ENCODE measurements at places on chromosomes 5 and 9.

- DNase-seq, result no peak
Measured at GRCh38 chr5:134437340-134437846, 25.7 kb upstream of the CDKN2AIPNL start.

DNA sequence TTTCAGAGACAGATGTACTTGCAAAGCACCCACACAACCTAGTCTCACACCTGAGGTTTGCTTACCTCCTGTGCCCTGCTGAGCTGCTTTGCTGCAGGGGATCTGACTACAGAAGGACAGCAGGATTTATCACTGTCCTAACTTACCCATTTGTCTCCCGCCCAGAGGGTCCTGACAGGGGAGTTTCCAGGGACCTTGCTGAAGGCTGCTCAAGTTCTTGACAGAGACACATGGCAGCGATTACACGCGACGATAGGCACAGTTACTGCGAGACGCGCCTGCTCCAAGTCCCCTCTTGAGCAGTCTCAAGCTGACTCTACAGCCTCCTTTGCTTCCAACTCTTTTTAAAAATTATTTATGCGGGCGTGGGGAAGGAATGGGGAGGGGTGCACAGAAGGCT lies 24.6 kb upstream of the GALNT10 start:
- no peak for DNase-seq

DNA sequence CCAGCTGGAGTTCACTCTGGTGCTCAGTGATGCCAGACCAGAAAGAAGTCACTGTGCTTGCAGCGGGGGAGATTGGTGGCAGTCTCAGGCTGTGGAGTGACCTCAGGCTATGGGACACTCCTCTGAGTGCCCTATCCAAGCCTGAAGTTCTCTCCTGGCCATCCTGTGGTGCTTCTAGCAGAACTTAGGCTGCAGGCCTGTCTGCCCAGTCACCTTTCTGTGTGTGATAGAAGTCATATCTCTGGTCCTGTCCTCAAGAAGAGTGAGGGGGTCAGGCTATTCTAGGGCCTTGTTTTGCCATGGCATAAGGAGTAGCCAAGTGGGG lies 9.3 kb downstream of the PDLIM4 start:
- DNase-seq, result no peak

DNA sequence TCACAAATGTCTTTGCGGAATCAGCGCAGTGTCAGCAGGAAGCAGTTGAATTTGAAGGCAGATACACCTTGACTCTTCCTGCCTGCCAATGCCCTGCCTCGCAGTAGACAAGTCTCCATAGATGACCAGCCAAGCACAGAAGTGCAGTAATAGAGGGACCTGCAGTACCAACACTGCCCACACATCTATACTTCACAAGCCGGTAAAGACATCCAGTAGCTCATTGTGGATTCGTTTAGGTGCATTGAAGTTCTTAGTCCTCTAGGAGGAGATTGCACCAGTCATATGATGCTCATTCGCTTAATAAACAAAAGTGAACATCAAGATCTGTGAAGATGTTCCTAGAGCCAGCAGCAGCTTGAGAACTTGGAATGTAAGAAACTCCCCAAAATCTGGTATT lies 7.1 kb upstream of the IFNA2 start:
- DNase-seq, result no peak

DNA sequence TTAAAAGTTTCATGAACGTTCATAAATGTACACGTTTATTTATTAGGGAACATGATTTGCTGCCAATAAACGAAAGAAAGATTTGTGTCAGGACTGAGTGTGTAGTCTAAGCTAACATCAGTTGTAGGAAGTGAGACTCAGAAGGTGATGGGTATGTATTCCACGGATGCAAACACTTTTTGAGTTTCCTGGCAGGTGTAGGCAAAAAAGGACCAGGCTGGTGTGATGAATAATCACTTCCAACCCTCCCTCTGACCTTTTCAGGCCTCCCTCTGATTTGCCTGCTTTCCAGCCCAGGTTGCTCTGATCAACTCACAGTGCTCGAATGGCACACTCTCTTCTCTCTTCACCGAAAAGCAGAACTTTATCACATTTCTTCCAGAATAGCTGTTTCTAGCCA lies 51.8 kb downstream of the BASP1 start:
- DNase-seq, result no peak

- no peak for DNase-seq
Measured at GRCh38 chr5:158154226-158155005, 295.5 kb upstream of the CLINT1 start.

- no peak for DNase-seq
Measured at GRCh38 chr5:63963926-63964325, 1.7 kb upstream of the HTR1A start.

- peak; percentile 7 for DNase-seq
Measured at GRCh38 chr5:56737002-56737621, 78.2 kb upstream of the MAP3K1 start.

- no peak for DNase-seq
Measured at GRCh38 chr9:93677641-93678136, 101.3 kb downstream of the PHF2 start.

GRCh38 chr5:158637039-158637438 lies 462.7 kb downstream of the EBF1 start:
- no peak for DNase-seq

- DNase-seq, result no peak
Measured at GRCh38 chr5:146753641-146754040, 124.9 kb downstream of the PPP2R2B start.

DNA sequence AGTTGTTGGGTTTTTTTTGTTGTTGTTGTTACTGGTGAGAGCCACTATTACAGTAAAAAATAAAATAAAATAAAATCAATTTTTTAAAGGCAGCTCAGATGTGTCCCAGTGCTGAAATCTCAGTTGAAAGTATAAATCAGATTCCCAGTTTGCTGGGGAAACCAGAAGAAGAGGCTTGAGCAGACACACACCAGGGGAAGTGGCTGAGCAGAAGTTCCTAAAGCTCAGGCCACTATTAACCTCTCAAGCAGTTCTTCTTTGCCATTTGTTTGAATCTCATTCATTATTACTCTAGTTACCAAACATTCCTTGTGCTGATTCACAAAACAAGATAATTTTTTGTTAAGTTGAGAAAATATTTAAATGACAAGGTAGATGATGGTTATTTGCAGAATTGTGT lies 70.9 kb upstream of the ZSWIM6 start:
- DNase-seq, result no peak

DNA sequence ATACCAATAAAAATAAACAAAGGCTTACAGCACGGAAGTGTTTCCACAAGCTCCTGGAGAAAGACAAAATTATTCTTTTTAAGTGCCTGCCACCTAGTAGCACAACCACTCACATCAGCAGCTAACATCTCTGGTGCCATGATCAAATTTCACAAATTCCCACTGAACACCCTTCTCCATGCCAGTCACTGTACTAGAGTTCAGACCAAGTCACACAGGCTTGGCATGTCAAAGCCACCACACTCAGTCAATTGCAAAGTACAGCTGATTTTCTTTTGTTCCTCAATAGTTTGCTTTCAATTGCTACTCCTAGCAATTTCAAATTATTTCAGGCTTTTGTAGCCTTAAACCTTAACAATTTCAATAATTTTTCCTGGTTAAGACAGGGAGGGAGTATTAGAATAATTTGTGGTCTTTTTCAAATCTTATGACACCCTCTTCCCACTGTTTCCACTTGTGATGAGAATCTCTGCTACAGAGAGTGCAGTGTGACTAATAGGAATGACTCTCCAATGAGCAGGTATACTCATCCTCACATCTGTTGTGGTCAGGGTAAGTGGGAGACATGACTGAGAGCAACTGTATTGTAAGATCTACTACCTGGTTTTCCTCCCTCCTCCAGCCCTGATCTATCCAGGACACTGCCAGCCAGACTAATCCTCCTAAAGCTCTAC lies 46.2 kb downstream of the RNF145 start:
- DNase-seq, result no peak

DNA sequence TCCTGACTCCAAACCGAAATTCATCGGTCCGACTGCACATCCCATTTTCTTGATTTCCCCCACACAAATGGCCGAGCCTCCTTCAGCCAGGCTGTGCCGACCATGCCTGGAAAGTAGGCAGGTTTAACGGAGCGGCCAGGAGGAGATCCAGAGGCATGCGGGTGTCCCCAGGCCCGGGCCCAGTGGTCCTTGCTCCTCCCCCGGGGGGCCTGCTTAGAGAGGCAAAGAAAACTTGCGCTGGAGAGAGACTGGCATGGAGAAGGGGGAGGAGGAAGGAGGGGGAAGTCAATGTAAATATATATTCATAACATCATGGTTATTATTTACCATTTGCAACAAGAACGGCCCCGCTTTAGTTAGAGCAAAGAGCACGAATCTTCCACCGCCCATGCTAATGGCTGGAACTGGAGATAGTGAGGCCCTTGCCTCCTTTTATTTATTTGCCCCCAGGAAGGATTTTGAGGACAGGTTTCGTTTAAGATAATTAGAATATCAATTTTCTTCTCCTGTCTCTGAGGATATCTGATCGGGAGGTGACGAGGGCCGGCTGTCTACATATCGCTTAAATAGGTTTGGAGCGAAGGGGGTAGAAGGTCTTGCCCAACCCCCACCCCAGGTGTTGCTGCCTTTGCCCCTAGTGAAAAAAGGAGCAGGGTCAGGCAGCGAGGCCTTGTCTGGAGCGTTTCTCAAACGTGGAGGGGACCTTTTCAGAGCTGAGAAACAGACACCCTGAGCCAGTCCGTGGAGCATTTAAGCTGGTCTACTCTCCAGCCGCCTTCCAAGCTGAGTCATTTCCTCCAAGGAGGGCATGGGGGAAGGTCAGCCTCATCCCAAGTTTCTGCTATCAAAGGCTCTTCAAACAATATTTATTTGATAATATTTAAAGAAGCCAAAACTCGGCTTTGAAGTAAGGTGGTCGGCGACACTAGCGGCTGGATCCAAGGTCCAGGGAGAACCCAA lies 2.5 kb downstream of the BARHL1 start:
- DNase-seq, result no peak

DNA sequence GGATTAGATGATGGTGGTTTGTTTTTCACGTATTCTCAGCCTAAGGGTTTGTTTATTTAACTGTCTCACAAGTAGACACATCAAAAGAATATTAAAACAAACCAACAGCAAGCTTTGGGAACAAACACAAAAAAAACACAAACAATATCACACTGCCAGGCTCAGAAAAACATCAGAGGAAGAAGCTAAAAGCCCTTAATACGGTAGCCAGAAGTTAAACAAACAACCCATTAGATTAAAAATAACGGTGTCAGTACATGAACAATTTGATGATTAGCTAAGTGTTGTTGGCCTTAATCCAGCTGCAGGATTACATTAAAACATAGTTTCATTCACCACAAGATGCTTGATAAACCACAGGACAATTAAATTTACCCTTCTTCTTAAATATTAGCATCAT lies 15.9 kb upstream of the DMRT2 start:
- DNase-seq, result no peak

- no peak for DNase-seq
Measured at GRCh38 chr9:15115702-15116101, 191.3 kb downstream of the TTC39B start.

GRCh38 chr5:169290895-169291294 lies 10.0 kb downstream of the SLIT3 start:
- no peak for DNase-seq

GRCh38 chr5:133977858-133978257 lies 9.4 kb upstream of the C5orf15 start:
- no peak for DNase-seq

- DNase-seq, result no peak
Measured at GRCh38 chr9:107874591-107875369, 385.2 kb upstream of the KLF4 start.

- no peak for DNase-seq
Measured at GRCh38 chr5:169450464-169450863, 133.1 kb upstream of the SPDL1 start.

DNA sequence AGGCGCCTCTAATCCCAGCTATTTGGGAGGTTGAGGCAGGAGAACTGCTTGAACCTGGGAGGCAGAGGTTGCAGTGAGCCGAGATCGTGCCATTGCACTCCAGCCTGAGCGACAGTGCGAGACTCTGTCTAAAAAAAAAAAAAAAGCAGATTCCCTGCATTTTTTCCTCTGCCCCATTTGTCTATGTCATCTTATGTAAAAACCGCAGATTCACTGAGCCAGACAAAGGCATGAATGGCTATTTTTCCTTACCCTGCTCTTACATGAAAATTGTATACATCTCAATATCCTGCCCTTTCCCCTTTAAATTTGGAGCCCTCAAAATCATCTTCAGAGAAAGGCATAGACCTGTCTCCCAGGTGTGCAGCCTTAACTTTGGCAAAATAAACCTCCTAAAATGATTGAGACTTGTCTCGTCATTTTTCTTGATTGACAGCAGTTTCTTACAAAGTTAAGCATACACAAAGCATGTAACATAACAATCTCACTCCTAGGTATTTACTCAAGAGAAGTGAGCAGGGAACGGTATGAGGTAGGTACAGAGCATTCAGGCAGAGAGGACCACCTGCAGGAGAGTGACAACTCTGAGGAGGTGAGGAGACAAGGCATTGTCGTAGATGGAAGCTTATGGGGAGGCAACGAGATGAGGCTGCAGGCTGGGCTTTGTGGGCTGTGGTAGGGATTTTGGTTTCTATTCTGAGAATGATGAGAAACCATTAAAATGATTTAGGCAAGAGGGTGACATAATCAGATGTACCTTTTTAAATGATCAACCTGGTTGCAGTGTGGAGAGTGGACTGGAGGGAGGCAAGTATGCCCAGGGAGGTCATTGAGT lies 65.7 kb upstream of the IL6ST start:
- DNase-seq, result peak; percentile 59

DNA sequence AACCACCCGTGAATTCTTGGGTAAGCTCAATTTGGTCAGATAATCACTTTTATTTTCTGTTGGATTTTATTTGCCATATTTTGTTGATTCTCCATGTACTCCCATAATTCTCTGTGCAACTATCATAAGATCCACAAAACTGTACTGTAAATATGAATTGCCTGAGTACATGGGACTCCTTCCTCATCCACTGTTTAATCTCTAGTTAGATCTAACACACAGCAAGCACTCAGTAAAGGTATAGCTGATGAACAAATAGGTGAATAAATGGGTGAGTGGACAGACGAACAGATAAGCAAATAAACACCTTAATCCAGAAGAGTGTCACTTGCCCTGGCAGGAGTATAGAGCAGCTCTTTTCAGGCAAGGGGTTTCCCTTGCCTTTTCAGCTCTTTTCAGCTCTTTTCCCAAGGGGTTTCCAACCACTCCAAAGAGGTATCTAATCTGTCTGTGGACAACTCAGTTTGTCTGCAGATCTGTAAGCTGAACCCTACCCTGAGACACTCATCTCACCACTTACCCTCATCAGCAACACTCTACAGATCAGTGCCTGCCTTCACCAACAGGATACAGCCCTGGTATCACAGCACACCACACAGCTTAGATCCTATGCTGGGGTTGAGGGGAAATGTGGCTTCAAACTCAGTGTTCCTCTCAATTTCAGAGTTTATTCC lies 51.2 kb downstream of the SIL1 start:
- DNase-seq, result no peak

DNA sequence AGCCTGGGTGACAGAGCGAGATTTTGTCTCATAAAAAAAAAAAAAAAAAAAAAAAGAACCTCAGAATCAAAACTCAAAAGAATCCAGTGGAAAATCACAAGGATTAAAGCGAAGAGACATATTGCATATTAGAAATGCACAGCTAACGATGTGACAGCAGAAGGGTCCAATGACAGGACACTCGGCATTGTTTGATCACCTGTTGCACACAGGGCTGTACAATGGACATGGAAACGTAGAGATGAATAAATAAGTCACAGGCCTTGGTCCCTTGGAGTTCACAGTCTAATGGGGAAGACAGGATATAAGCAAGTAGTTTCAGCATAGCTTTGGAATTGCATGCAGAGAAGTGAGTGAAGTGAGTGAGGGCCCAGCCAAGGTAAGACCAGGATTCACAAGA lies 25.9 kb upstream of the PIK3R1 start:
- no peak for DNase-seq
